ENCODE measurements at places on chromosomes 16 and 17.

- no peak for DNase-seq
Observed at GRCh38 chr16:29312835-29313558, 93.5 kb downstream of the NPIPB11 start.

DNA sequence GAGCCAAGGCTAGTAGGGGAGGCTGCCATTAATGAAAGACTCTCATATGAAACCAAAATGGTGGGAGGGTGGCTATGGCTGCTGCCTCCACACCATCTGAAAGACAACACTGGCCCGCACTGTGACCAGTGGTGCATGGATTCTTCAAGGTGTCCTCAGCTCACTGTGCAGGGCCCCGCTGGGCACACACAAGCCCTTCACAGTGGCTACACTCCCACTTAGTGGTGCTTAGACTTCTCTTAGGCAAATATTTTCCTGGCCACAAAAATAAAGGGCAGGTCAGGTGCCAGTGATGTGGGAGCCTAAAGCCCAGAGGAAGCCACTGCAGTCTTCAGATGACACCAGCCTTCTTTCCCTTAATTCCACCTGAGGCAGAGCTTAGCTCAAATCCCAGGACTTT lies 38.1 kb upstream of the IRX3 start:
- DNase-seq: no peak

GRCh38 chr16:22030087-22030812 lies 22.3 kb downstream of the MOSMO start:
- DNase-seq: no peak

DNA sequence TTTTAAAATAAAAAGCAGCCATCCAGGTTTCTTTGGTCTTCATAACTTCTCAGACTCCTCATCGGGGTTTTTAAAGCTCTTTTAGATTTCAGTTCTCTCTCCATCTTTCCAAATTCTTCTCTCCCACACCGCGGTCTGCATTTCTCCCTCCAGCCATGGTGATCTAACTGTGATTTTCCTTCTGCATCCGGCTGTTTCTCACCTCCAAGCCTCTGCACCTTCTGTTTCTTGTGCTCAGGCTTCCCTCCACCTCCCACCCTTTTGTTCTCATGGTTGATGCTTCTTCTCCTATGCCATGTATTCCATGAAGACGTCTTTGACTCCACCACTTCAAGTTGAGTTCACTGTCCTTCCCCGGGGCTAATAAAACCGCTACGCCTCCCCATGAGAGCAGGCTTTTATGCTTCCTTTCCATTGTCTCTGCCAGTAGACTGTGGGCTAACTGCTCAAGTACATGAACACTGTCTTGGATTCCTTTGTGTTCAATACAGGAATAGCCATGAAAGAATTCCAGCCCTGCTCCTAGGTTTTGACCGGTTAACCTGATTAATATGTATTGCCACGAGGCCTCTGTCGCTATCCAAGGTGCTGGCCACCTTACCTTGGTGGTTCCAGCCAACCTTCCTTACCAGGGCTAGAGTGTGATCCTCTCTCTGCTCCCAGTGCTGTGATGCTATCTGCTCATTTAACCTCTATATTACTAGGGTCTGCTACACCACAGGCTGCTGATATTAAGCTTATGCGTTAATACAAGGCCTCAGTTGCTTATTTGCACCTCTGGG lies 625.1 kb downstream of the HS3ST4 start:
- no peak for DNase-seq

- peak; percentile 21 for DNase-seq
Observed at GRCh38 chr17:59963738-59964481, 630 bp downstream of the RNFT1 start.

GRCh38 chr17:66491213-66491612 lies 188.8 kb downstream of the PRKCA start:
- peak; percentile 20 for DNase-seq

- DNase-seq: no peak
Observed at GRCh38 chr17:57486882-57487301, 230.6 kb downstream of the MSI2 start.

- no peak for DNase-seq
Observed at GRCh38 chr17:16301963-16302855, 51.1 kb downstream of the CENPV start.

GRCh38 chr17:82013341-82013740 lies 9.3 kb downstream of the CENPX start:
- no peak for DNase-seq

DNA sequence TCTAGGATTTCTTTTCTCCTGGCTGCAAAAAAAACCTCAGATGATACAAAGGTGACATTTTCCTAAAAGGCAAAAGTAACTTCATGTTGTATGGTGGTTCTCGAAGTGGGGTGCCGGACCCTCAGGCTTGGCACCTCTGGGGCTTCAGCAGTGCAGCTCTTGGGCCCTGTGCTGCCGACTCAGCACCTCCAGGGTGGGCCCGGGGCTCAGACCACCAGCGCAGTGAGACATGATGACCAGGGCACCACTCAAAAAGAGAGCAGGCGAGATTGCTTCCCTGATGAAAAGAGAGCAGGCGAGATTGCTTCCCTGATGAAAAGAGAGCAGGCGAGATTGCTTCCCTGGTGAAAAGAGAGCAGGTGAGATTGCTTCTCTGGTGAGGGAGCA lies 98.7 kb upstream of the ZNF750 start:
- DNase-seq: no peak

GRCh38 chr17:31631766-31632165 lies 227.3 kb downstream of the COPRS start:
- DNase-seq: no peak

DNA sequence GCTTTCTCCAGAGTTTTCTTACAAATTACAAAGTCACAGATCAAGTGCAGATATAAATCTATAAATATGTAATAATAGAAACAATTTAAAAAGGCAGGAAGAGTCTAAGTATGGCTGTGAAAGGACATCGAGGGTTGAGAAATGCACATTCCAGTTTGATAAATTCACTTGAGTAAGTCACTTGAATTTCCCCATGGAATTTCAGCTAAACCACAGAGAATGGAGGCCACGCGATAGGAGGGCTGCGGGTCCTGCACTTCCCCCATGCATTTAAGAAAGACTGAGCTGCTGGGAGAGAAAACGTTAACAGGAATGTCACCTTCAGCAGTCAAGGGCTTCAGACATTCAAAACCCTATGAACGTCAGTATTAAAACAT lies 6.1 kb upstream of the MXRA7 start:
- no peak for DNase-seq

DNA sequence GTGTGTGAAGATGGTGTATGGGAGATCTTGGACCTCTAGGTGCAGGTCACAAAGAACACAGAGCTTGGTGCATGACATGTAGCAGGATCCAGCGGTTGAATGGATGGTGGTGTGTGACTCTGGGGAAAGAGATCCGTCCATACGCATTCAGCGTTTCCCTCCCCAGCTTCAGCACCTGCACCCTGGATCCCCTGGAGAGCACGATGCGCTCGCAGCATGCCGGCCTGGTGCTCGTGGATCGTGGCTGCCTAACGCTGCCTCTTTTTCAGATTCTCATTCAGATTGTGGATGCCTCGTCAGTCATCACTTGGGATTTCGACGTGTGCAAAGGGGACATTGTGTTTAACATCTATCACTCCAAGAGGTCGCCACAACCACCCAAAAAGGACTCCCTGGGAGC lies 70.9 kb downstream of the SEC14L1 start:
- no peak for DNase-seq

- DNase-seq: no peak
Observed at GRCh38 chr17:14922411-14922810, 342.7 kb downstream of the PMP22 start.

GRCh38 chr17:47693731-47694580 lies at the start of gene TBKBP1:
Gene TBKBP1 (plus strand): TSS chr17:47694161. CDS start chr17:47696113, 1,952 bp downstream.
- DNase-seq: no peak

DNA sequence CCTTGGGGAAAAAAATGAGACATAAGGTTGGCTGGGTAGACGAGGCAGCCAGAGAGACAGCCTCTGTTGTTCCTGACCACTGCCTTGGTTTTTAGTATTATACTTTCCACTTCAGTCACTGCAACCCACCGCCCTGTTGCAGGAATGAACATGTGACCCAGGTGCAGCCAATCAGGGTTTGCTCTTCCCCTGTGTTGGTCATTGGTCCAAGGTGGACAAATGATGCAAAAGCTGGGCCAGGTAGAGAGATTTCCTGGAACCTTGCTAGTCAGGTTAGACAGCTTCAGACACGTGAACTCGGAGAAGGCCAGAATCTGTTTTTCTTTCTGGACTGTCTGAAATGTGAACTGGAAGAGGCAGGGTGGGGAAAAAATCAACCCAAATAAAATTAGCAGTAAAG lies 452.4 kb upstream of the RBFOX1 start:
- DNase-seq: no peak

GRCh38 chr16:50616883-50617645 lies 64.0 kb downstream of the SNX20 start:
- DNase-seq: no peak

DNA sequence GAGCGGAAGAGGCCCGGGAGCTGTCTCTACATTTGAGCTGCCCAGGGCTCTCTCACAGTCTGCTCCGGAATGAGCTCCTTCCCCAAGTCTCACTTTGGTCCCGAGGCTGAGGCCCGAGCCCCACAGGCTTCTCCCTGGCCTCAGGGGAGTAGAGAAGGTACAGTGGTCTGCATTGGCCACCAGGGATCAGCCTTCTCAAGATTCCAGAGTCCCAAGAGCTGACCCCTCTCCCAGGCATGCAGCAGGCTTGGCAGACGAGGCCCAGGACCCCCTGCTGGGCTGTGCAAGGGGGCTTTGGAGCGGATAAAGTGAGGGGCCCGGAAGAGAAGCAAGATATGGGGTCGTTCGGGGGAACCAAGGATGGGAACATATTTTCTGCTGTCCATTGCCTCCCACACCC lies 3.1 kb downstream of the PRSS27 start:
- no peak for DNase-seq

GRCh38 chr17:27106347-27106981 lies 187.4 kb upstream of the WSB1 start:
- no peak for DNase-seq

DNA sequence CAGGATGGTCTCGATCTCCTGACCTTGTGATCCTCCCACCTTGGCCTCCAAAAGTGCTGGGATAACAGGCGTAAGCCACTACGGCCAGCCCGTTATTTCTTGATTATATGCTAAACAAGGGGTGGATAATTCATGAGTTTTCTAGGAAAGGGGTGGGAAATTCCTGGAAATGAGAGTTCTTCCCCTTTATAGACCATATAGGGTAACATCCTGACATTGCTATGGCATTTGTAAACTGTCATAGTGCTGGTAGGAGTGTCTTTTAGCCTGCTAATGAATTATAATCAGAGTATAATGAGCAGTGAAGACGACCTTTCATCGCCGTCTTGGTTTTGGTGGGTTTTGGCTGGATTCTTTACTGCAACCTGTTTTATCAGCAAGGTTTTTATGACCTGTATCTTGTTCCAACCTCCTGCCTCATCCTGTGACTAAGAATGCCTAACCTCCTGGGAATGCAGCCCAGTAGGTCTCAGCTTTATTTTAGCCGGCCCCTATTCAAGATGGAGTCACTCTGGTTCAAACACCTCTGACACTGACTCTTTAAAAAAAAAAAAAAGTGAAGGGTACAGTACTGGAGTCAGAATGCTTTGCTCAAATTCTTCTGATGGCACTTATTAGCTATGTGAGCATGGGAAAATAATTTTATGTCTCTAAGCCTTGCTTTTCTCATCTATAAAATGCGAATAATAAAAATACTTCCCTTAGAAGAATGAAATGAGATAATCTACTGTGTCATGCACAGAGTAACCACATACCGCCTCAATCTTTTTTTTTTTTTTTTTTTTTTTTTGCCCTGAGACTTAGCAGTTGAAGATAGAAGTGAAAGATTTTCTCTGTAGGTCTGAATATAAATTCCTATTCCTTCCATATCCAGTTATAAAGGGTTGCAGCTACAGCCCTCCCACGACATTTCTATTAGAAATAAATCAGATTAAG lies 5.1 kb upstream of the CALCOCO2 start:
- no peak for DNase-seq

DNA sequence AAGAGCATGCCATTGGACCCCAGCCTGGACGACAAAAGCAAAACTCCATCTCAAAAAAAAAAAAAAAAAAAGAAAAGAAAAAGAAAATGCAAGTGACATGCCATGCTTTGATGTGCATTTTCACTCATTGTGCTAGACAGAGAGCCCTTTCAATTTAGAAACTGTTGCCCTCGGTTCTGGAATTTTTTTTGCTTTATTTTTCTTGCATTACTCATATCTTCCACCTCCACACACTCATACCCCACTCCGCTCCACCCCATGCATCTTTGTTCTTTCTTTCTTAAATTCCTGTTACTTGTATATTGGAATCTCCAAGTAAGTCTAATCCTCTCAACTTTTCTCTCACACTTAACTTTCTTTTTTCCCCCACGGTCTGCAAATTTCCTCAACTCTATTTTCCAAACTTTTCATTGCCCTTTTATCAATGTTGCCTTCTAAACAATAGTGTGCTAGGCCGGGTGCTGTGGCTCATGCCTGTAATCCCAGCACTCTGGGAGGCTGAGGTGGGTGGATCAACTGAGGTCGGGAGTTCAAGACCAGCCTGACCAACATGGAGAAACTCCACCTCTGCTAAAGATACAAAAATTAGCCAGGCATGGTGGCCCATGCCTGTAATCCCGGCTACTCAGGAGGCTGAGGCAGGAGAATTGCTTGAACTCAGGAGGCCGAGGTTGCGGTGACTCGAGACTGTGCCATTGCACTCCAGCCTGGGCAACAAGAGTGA lies 16.8 kb upstream of the SUZ12 start:
- no peak for DNase-seq

GRCh38 chr16:84007965-84008364 lies 34.6 kb downstream of the SLC38A8 start:
- DNase-seq: no peak

GRCh38 chr17:44911133-44912001 lies 3.9 kb downstream of the GFAP start:
- no peak for DNase-seq

DNA sequence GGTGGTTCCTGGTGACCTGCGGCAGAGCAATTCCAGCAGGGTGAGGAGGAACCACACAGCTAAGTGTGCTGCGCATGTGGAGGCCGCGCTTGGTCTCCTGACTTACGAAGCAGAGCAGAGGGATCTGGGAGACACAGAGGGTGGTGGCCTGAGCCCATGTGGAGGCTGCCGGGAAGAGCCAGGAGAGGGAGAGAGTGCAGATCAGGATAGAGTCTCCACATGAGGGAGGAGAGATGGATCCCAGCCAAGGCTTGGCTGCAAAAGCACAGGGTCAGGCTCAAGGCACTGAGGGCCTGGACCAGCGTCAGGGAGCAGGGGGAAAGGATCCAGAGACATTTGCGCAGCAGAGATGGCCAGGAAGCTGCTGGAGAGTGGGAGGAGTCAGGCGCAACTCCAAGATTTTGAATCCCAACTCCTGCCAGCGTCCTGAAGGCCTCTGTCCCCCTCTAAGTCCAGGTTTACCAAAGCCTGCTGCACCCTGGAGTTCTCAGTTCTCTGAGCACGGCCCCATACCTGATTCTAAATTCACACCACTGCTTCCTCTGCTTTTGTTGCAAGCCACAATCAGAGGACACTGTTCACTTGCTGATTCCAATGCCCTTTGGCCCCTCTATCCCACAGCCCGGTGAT lies 11.3 kb upstream of the MLLT6 start:
- no peak for DNase-seq

DNA sequence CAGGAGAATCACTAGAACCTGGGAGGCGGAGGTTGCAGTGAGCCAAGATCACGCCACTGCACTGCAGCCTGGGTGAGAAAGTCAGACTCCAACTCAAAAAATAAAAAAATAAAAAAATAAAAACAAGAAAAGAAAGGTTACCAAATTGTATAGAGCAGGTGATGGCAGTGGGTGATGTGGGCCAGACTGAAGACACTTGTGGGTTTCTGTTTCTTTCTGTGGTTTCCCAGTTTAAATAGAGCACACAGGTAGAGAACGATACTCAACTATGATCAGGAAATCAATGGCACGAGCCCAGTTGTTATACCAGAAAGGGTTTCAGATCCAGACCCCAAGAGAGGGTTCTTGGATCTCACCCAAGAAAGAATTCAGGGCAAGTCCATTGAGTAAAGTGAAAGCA lies 32.6 kb downstream of the NUBP1 start:
- no peak for DNase-seq
